ENCODE measurements at places on chromosomes 2 and 18. TPM values are rescaled to one million over a fixed set of nuclear protein-coding genes. Genes with fewer than 3 reads are reported as not detected.

DNA sequence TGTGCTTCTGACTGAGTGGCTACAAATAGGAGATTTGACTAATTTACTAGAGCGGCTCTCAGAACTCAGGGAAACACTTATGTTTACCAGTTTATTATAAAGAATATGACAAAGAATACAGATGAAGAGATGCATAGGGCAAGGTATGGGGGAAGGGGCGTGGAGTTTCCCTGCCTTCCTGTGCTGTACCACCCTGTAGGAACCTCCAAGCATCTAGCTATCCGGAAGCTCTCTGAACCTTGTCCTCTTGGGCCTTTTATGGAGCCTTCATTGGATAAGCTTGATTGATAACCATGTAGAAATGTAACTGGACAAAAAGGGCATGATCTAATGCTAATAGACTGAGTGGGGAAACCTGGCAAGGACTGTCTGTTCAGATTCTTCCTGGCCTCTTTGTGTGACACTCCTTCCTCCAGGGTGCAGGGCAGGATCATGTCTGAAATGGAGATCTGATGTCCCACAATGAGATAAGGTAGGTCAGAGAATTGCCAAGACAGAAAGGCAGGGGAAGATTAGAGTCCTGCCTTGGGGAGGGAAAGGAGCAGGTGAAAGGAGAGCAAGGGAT lies 101.8 kb upstream of the NPAS2 start:
- DNase-seq, result no peak

- no peak for DNase-seq
Measured at GRCh38 chr2:223734346-223734745, 103.0 kb downstream of the AP1S3 start.

GRCh38 chr2:28583899-28584553 lies 88.2 kb downstream of the PLB1 start:
- no peak for DNase-seq

DNA sequence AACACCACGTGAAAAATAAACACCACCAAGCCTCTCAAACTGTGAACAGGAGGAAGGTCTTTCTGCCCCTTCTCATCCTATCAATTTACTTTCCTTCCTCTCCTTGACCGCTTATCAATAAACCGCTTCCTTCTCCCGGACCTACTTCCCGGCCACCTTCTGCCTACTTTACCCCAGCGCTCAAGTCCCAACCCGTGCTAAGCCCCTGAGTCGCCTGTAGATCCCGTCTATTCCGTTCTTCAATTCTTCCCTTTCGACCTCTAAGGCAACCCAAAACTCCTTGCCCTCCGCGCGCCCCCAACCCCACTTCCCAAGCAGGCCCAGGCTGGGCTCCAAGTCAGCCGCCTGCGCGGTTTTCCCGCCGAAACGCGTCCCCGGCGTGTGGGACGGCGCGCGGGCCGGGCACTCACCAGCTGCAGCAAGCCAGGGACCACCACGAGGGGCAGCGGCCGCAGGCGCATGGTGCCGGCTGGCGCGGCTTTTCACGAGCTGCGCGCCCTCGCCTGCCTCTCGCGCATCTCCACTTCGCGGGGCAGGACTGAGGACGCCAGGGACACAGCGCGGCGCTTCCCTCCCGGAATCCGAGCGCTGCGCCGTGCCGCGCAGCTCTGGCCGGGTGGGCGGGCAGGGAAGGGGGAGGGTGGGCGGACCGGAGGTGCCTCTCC lies at the start of gene NXPH2:
Gene NXPH2 (minus strand): TSS at position 610 of the 665 bp plus-strand sequence. CDS start 149 bp downstream, at position 461.
- peak; percentile 79 for DNase-seq

DNA sequence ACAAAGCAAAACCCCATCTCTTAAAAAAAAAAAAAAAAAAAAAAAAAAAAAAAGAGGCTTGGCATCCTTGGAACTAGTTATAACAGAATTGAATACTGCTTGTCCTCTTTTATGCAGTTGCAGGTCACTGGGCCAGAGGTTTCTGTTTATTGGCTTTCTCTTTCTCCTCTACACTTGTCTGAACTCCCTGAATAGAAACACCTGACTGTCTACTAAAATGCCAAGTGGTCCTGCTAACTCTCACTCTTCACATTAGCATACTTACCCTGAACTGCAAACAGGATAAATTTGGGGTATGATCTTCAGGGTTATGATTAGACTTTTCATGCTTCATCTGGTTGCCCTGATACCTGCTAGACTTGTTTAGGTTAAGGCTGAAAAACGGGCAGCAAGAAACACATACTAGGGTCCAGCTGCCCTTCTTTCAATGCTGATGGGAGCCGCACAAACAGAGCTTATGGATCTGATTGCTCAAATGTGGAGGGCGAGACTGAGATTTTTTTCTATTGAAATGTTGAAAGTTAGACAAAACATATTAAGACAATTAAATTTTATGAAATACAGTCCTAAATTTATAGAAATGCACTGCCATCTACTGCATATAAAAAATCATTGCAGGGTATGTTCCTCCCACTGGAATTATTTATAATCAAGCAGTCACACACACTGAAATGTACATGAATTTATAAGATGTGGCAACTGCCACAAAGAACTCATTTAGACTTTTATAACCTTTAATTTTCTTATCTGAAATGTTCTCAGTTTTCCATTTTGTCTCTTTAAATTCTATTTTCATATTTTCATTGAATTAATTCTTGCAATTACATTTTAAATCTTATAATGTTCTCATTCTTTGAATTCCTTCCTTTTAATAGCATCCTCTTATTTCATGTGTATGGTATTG lies 40.8 kb downstream of the GTF3C3 start:
- DNase-seq, result no peak

GRCh38 chr2:176240301-176240700 lies 28.9 kb upstream of the MTX2 start:
- DNase-seq, result no peak

The CXCR4 gene
- 32.6 TPM for total RNA-seq

DNA sequence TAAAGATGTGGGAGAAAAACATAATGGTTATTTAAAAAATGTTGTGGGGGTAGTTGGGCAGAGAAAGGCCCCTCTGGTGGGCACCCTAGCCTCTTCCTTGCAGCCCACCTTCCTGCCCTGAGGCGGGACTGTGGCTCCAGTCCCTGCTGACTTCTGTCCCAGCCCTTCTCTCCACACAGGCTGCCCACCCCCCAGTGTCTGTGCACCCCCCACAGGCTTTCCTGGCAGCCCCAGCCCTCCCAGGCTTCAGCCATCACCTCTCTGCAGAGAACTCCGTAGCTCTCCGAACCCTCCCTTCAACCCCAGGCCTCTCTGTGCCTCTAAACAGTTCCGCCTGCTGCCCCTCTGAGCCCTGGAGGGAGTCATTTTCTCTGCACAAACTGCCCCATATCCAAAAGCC lies 75.4 kb downstream of the DYSF start:
- no peak for DNase-seq

The POTEI gene
- total RNA-seq, result 1.8 TPM

GRCh38 chr2:38097988-38098385 lies 22.0 kb upstream of the CYP1B1 start:
- no peak for DNase-seq

DNA sequence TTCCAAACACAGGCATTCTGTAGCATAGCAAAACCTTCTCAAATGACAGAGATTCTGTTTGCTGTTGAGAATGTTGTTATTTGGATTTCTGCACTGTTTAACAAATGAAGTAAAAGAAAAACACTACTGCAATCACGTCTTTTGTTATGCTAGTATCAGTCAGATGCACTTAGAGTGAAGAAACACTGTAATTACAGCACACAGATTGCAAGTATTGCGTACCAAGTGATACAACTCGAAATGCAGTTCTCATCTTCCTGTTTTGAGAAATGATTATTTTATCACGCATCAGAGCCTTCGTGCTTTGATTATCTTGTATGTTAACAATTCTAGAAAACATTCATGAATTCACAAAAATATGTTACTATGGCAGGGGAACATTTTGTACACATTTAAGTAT lies 41.8 kb upstream of the KLF11 start:
- DNase-seq, result no peak

The AQP12A gene
- total RNA-seq, result not detected

The DCDC2C gene
- total RNA-seq, result not detected
